Left ventricle myocardium inferior (tissue), 1 donor: ENCODE measurements at places on chromosomes 12 and 14.

- DNase-seq: no peak
- H3K4me1 ChIP-seq: peaks cover 10% of the 10 kb centered on the region
- H3K27me3 ChIP-seq: peaks cover 52% of the 10 kb centered on the region
- H3K4me3 ChIP-seq: no peak overlapping the region
- H3K36me3 ChIP-seq: no peaks in the 10 kb centered on the region
Observed at GRCh38 chr14:76100236-76100635, 51.5 kb upstream of the GPATCH2L start.

GRCh38 chr14:65392296-65392695 lies 20.2 kb upstream of the FUT8 start:
- H3K27me3 ChIP-seq: no peaks in the 10 kb centered on the region
- no peak overlapping the region for H3K27ac ChIP-seq
- no peaks in the 10 kb centered on the region for H3K4me1 ChIP-seq

- peaks cover 12% of the 10 kb centered on the region for H3K4me1 ChIP-seq
- H3K27ac ChIP-seq: no peak overlapping the region
- no peaks in the 10 kb centered on the region for H3K27me3 ChIP-seq
Observed at GRCh38 chr14:102938191-102938590, 15.7 kb downstream of the AMN start.

GRCh38 chr12:131066886-131067490 lies 113.3 kb downstream of the ADGRD1 start:
- no peak overlapping the region for H3K4me3 ChIP-seq
- no peaks in the 10 kb centered on the region for H3K27me3 ChIP-seq
- peaks cover 43% of the 10 kb centered on the region for H3K4me1 ChIP-seq
- H3K27ac ChIP-seq: no peak overlapping the region

DNA sequence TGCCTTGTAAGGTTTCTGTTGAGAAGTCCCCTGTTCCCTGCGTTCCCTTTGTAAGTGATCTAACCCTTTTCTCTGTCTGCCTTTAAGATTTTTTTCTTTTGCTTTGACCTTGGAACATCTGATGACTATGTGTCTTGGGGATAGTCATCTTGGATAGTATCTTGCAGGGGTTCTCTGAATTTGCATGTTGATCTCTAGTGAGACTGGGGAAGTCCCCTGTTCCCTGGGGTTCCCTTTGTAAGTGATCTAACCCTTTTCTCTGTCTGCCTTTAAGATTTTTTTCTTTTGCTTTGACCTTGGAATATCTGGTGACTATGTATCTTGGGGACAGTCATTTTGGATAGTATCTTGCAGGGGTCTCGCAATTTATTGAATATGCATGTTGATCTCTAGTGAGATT lies 38.2 kb upstream of the TMX1 start:
- peaks cover 17% of the 10 kb centered on the region for H3K27me3 ChIP-seq
- H3K27ac ChIP-seq: no peak overlapping the region

DNA sequence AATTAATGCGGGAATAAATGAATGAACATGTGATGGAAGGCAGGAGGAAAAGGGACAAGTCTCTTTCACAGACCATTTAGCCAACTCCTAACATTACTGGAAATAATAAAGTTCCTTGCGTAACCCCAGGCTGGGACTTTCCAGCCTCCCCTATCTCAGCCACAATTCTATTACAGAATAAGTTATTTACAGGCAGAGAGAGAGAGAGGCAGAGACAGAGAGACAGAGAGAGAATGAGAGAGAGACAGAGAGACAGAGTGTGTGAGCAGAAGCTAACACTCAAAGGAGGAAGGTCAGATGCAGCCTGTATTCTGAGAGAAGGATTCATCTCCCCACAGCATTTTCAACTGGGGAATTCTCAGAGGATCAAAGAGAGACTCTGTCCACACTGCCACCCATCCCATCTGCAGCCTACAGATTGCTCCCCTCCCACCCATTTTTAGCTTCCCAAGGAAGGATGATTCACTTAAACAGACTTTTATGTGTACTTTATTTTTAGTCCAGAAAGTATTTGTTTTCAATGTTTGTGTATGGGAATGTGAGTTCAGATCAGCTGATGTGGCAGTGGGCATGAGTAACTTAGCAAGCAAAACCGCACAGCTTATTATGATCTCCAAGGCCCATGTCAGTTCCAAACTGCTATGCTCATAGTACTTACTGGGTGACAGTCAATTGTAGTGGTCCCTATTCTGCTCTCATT lies 165.7 kb downstream of the CAND1 start:
- no peaks in the 10 kb centered on the region for H3K27me3 ChIP-seq
- H3K27ac ChIP-seq: peak overlapping the region; percentile 75
- H3K36me3 ChIP-seq: no peaks in the 10 kb centered on the region
- H3K4me3 ChIP-seq: no peak overlapping the region
- peaks cover 41% of the 10 kb centered on the region for H3K4me1 ChIP-seq
- no peak for DNase-seq

DNA sequence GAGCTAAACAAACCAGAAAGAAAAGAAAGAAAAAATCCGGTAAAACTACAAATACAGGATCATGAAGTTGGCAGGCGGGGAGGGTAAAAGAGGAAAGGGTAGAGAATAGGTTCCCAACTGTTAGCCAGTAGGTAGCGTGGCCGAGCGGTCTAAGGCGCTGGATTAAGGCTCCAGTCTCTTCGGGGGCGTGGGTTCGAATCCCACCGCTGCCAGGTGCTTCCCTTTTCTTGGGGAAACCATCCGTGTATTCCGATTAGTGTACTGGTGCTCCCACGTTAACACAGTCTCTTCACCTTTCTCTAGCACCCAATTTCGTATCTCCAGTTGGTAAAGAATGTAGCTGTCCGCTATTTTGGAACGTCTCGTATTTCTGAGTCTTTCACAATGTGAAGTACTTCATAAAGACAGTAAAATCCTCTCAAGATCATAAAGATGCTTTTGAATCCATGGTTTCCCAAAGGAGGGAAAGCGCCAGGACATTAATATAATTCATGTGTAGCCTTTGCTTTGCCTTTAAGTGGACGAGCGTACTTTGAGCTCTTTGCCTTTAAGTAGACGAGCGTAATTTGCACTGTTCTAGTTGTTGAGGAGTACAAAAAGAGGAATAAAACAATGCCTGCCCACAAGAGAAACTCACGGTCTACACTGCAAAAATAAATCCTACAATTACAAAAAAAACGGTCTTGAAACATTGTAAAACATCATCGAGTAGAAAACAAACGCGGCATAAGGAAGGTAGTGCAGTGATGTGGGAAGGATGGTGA lies 19.0 kb upstream of the RNASE12 start:
- peak; percentile 79 for DNase-seq
- H3K4me1 ChIP-seq: peaks cover 42% of the 10 kb centered on the region
- no peaks in the 10 kb centered on the region for H3K27me3 ChIP-seq
- no peaks in the 10 kb centered on the region for H3K36me3 ChIP-seq

GRCh38 chr12:111825509-111825908 lies 16.5 kb upstream of the MAPKAPK5 start:
- no peak overlapping the region for H3K27ac ChIP-seq
- no peaks in the 10 kb centered on the region for H3K36me3 ChIP-seq
- no peak overlapping the region for H3K4me3 ChIP-seq
- DNase-seq: no peak
- peaks cover 14% of the 10 kb centered on the region for H3K4me1 ChIP-seq

DNA sequence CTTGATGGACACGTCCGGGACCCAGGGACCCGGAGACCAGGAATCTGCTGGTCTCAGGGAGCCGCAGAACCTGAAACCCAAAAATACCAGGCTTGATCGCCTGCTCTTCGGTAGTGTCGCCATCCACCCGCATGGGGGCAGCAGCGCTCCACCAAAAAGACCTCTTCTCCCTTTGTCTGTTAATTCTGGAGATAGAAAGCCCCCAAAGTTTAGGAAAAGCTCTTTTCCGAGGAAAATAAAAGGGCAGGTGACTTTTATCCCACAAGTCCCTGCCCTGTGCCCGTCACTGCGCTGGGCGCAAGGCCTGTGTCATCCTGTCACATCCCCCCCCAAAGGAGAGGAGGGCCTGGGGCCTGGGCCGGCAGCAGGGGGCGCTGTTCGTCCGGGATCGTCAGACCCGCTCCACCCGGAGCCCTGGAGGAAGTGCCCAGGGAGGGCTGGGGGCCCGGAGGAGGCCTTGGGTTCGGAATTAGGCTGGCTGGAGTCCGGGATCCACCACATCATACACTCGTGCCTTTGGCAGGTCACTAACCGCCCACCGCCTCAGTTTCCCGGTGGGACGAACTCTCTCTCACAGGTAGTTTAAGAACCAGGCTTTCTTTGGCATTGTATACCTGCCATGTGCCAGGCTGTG lies 31.9 kb downstream of the DAD1 start:
- H3K36me3 ChIP-seq: no peaks in the 10 kb centered on the region
- peak; percentile 83 for DNase-seq
- peak overlapping the region; percentile 59 for H3K27ac ChIP-seq
- H3K27me3 ChIP-seq: no peaks in the 10 kb centered on the region
- peak overlapping the region; percentile 49 for H3K4me3 ChIP-seq

DNA sequence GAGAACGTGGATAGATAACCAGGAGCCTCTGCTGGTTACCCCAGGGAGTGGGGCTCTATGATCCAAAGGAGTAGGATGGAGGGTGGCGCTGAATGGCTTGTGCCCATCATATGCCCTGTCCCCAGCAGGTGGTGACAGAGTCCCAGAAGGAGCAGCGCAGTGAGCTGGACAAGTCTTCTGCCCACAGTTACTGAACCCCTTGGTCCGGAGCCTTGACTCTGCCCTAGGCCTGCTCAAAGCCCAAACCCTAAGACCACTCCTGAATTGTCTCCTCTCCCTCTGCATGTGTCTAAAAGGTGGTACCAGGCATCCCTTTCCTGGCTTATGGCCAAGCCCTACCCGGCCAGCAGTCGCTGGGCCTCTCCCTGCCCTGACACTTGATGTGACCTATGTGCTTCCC lies 3.2 kb downstream of the PRPH start:
- no peak overlapping the region for H3K27ac ChIP-seq
- H3K36me3 ChIP-seq: no peaks in the 10 kb centered on the region
- H3K4me3 ChIP-seq: no peak overlapping the region

DNA sequence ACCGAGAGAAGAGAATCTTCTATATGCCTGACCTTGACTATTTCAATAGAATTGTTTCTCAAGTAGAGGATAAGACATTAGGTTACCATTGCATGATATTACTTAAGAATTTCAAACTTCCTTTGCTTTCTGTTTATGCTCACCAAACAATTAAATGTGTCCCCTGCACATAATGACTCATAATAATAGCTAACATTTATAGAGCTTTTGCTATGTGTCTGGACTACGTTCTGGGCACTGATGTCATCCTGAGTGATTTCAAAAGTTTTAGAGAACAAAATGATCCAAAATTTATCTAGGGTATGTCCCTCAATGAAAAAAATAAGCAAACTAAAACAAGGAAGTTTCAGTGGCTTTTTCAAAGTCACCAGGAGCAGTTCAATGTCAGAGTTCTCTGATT lies 38.8 kb downstream of the SLC15A5 start:
- no peak overlapping the region for H3K27ac ChIP-seq
- DNase-seq: no peak
- H3K36me3 ChIP-seq: no peaks in the 10 kb centered on the region
- H3K27me3 ChIP-seq: no peaks in the 10 kb centered on the region
- H3K4me3 ChIP-seq: no peak overlapping the region

- peak; percentile 23 for DNase-seq
- peaks cover 36% of the 10 kb centered on the region for H3K4me1 ChIP-seq
- H3K36me3 ChIP-seq: peaks cover 24% of the 10 kb centered on the region
- peak overlapping the region; percentile 23 for H3K27ac ChIP-seq
Observed at GRCh38 chr12:113844495-113845210, 121.5 kb downstream of the RBM19 start.

- H3K27me3 ChIP-seq: no peaks in the 10 kb centered on the region
- H3K4me1 ChIP-seq: peaks cover 16% of the 10 kb centered on the region
- no peak for DNase-seq
- H3K36me3 ChIP-seq: peaks cover 12% of the 10 kb centered on the region
Observed at GRCh38 chr14:77541905-77542304, 43.3 kb upstream of the ISM2 start.

DNA sequence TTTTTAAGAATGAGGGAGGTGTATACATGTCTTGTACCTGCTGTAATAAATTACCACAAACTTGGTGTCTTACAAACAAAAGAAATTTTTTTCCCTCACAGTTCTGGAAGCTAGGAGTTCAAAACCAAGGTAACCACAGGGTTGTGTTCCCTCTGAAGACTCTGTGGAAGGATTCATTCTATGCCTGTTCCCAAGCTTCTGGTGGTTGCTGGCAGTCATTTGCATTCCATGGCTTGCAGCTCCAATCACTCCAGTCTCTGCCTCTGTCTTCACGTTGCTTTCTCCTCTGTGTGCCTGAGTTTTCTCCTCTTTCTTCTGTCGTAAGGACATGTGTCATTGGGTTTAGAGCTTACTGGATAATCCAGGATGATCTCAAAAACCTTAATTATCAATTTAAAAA lies 15.4 kb upstream of the ZNF641 start:
- H3K27ac ChIP-seq: no peak overlapping the region
- no peak overlapping the region for H3K4me3 ChIP-seq
- H3K36me3 ChIP-seq: no peaks in the 10 kb centered on the region
- H3K27me3 ChIP-seq: no peaks in the 10 kb centered on the region
- H3K4me1 ChIP-seq: no peaks in the 10 kb centered on the region
- no peak for DNase-seq

GRCh38 chr12:13156277-13156676 lies 40.2 kb upstream of the EMP1 start:
- H3K36me3 ChIP-seq: no peaks in the 10 kb centered on the region
- H3K4me3 ChIP-seq: no peak overlapping the region
- H3K27ac ChIP-seq: no peak overlapping the region
- H3K4me1 ChIP-seq: peaks cover 17% of the 10 kb centered on the region

- no peaks in the 10 kb centered on the region for H3K4me1 ChIP-seq
- DNase-seq: no peak
- no peaks in the 10 kb centered on the region for H3K36me3 ChIP-seq
- H3K4me3 ChIP-seq: no peak overlapping the region
- H3K27ac ChIP-seq: no peak overlapping the region
- peaks cover 10% of the 10 kb centered on the region for H3K27me3 ChIP-seq
Observed at GRCh38 chr14:60589442-60589841, 59.8 kb downstream of the SIX1 start.

GRCh38 chr12:69388371-69388770 lies 28.8 kb downstream of the YEATS4 start:
- DNase-seq: no peak
- no peak overlapping the region for H3K27ac ChIP-seq
- H3K4me1 ChIP-seq: no peaks in the 10 kb centered on the region

GRCh38 chr14:101970830-101971400 lies 6.5 kb downstream of the DYNC1H1 start:
- no peak overlapping the region for H3K4me3 ChIP-seq
- H3K36me3 ChIP-seq: peaks cover 15% of the 10 kb centered on the region
- DNase-seq: no peak
- H3K27me3 ChIP-seq: no peaks in the 10 kb centered on the region

- H3K27ac ChIP-seq: no peak overlapping the region
- peaks cover 25% of the 10 kb centered on the region for H3K27me3 ChIP-seq
- no peaks in the 10 kb centered on the region for H3K36me3 ChIP-seq
- no peak overlapping the region for H3K4me3 ChIP-seq
- DNase-seq: peak; percentile 35
Observed at GRCh38 chr12:116426391-116427136, 132.6 kb upstream of the MAP1LC3B2 start.

- DNase-seq: no peak
- H3K27me3 ChIP-seq: peaks cover 33% of the 10 kb centered on the region
- H3K36me3 ChIP-seq: no peaks in the 10 kb centered on the region
- H3K27ac ChIP-seq: no peak overlapping the region
Observed at GRCh38 chr14:106551265-106551664, 1024.9 kb downstream of the TMEM121 start.

- H3K36me3 ChIP-seq: peaks cover 94% of the 10 kb centered on the region
- peak overlapping the region; percentile 46 for H3K27ac ChIP-seq
- H3K27me3 ChIP-seq: no peaks in the 10 kb centered on the region
- peak; percentile 43 for DNase-seq
- H3K4me1 ChIP-seq: peaks cover 13% of the 10 kb centered on the region
- no peak overlapping the region for H3K4me3 ChIP-seq
Observed at GRCh38 chr12:131758016-131758739, 47.3 kb downstream of the SFSWAP start.
